ENCODE measurements at places on chromosomes 4 and X.

GRCh38 chr4:186299291-186299690 is 33.3 kb downstream of the F11 start:
- DNase-seq = no peak

DNA sequence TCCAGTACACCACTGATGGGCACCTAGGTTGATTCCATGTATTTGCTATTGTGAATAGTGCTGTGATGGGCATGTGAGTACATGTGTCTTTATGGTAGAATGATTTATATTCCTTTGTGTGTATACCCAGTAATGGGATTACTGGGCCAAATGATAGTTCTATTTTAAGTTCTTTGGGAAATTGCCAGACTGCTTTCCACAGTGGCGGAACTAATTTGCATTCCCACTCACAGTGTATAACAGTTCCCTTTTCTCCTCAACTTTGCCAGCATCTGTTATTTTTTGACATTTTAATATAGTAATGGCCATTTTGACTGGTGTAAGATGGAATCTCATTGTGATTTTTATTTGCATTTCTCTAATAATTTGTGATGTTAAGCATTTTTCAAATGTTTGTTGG is 25.9 kb downstream of the CC2D2A start:
- DNase-seq = no peak

GRCh38 chr4:38679921-38680320 is 15.9 kb downstream of the KLF3 start:
- DNase-seq = no peak

DNA sequence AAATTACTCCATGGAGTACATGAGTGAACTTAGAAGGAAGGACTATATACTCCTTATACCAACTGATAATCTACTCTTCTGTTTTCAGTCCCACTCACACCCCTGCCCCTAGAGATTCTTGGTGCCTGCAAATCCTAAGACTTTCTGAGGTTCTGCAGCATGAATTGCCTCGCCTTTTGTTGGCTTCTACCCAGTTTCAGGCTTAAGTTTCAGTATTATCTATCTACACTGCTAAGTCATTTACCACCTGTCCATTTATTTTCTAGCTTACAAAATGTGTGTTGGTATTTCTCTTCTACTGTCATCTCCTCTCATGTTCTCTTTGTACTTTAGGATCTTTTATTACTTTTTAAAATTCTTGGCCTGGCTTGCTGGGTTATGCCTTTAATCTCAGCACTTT is 94.4 kb upstream of the AMOT start:
- DNase-seq = no peak

- DNase-seq = no peak
Observed at GRCh38 chr4:52098618-52099017, 47.5 kb downstream of the SPATA18 start.

DNA sequence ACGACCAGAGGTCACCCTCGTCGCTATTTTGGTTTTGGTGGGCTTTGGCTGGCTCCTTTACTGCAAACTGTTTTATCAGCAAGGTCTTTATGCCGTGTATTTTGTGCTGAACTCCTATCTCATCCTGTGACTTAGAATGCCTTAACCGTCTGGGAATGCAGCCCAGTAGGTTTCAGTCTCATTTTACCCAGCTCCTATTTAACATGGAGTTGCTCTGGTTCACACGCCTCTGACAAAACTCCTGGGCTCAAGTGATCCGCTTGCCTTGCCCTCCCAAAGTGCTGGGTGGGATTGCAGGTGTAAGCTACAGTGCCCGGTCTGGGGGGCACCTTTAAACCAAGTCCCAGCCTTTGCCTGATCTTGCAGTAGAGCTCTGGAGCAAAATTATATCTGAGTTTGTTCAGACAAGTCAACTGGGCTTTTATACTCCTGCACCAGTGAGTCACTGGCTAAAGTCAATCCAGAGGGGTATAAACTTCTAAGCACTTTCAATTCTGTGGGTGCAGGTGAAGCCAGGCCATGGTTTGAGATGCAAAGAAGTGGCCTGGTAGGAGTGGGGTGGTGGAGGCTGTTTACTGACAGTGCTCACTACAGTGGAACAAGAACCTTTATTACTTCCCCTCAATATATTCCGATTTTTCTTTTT is 50.2 kb downstream of the MGST2 start:
- DNase-seq = no peak

GRCh38 chr4:148355442-148356123 is 86.6 kb downstream of the NR3C2 start:
- DNase-seq = no peak

GRCh38 chrX:16946971-16947562 is 609 bp downstream of the REPS2 start:
- DNase-seq = no peak

- DNase-seq = no peak
Observed at GRCh38 chrX:150146271-150146896, 208.1 kb upstream of the EOLA2 start.

DNA sequence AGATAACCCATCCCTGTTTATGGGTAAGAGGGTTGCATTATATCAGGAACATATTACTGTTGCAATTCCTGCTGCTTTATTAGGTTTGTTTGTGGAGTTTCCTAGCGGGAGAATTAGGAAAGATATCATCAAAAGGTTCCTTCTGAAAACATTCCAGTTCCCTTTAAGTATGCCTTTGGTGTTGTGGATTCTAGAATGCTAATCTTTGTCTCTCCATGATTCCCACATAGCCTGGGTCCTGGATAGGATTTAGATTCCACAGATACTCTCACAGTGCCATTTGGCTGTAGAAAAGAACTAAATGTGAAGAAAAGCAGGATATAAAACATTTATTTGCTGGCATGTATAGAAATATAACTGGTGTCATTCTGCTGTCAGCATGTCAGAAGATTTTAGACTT is 338.7 kb downstream of the PCDH18 start:
- no peak for DNase-seq

DNA sequence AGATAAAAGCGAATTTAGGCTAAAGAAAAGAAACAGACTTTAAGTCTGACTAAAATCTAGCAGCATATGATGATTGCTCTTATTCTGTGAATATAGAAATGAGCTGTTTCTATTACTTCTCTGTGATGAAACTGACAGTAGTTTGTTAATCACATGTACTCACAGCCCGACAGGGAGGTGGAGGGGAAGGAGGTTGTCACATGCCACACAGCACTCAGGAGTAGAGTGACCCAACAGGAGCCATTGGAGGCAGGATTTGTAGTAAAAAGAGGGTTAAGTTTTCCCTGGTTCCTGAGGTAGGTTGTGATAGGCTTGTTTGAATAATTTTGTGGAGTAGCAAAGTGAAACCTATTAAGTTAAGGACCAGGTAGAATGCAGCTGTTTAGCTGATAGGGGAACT is 495.9 kb downstream of the CENPC start:
- DNase-seq = no peak

DNA sequence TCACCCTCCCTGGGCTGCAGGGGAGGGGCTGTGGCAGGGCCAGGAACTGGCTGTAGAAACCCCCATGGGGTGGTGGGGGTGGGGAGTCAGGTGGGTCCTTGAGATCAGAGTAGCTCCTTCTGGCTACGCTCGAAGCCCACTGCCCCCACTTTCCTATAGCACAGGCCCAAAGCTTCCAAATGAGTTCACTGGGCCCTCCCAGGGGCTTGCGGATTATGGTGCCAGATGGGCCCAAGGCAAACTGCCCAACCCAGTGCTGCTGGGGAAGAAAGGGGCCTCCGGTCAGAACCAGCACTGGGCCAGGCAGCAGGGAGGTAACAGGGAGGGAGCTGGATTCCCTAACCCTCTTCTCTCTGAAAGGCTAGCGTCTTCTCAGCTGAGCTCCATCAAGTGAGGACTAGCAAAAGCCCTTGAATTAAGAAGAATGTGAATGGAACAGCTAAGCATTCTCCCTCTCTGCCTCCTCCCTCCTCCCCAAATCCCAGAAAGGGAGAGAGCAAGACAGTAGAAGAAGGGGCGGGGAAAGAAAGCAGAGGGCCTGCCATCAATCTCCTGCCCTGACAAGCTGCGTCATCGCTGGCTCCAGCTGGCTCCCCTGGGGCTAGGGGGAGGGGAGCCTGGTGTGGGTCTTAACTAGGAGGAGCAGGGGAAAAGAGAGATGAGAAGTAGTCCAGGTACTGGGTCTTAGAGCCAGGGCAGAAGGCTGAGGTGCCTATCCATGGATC is 34.7 kb downstream of the FRMPD3 start:
- DNase-seq = no peak

DNA sequence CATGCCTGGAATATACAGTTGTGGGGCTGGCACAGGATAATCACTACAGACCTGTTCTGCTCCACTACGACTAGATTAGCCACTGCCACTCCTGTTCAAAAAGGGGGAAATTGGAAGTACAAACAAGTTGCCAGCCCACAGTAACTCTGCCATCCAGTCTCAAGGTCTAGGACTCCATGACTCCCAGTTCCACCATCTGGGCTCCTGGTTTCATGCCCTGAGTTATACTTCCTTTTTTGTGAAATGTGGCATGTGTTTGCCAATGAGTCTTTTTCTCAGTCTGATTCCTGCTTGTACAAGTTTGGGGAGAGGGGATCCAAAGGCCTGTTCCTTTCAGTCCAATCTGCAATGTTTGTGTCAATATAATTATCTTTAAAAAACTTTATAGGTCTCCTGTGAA is 1.0 kb upstream of the BLOC1S4 start:
- no peak for DNase-seq

DNA sequence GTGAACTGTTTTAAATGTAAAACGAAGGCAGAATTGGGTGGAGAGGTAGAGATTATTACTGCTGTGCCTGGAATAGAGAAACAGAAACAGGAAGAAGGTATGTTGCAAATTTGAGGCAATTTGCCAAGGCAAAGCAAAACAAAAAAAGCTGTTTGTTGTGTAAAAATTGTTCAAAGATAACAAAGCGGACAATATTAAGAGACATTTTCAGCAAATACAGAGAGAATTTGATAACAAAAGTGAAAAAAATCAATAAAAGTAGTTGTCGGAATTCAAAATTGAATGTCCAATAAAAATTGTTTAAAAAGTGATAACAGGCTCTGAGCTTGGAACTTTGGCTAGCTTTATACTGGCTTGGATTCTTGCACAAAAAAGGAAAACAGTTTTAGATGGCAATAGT is 14.4 kb upstream of the SMS start:
- no peak for DNase-seq

GRCh38 chr4:26281881-26282280 is 38.9 kb upstream of the RBPJ start:
- DNase-seq = no peak

GRCh38 chr4:32135642-32136041 is 1415.5 kb downstream of the PCDH7 start:
- DNase-seq = no peak

- no peak for DNase-seq
Observed at GRCh38 chr4:2256156-2256731, 5.7 kb downstream of the MXD4 start.

DNA sequence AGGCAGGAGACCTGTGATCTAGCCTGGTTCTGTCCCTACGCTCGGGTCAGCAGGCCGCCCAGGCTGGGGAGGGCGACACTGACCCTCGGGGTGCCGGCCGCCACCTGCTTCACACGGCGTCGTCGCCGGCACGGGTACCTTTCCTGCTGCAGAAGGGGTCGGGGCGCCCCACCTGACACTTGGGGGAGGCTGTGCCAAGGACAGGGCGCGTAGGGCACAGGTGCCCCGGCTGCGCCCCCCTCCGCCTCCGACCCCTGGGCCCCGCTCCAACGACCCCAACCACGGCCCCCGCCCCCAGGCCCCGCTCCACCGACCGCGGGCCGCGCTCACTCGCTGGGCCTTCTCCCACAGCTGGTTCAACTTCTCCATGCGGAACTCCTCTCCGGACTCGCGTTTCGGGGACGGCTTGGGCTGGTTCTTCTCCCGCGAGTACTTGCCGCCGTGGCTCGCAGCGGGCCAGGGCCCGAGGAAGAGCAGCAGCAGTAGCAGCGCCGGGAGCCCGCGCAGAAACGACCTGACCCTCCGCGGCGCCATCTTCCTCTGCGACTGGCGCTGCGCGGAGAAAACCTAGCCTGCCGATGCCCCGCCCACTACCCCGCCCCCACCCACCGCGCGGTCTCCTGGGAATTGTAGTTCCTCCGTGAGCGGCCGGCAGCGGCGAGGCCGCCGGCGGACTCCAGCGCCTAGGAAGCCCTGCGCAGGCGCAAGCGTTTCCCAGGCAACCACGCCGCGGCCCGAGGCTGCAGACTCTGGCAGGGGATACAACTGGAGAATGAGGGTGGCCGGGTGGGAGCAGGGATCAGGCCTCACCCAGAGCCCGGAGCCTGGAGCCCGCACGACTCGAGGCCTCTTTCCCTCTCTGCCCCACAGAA is at the start of gene LRPAP1:
Gene LRPAP1 (minus strand): TSS at position 544 of the 872 bp plus-strand sequence. CDS start 10 bp downstream, at position 534.
- peak; percentile 88 for DNase-seq

GRCh38 chrX:120559804-120560203 is 958 bp downstream of the CUL4B start:
- DNase-seq = peak; percentile 8

DNA sequence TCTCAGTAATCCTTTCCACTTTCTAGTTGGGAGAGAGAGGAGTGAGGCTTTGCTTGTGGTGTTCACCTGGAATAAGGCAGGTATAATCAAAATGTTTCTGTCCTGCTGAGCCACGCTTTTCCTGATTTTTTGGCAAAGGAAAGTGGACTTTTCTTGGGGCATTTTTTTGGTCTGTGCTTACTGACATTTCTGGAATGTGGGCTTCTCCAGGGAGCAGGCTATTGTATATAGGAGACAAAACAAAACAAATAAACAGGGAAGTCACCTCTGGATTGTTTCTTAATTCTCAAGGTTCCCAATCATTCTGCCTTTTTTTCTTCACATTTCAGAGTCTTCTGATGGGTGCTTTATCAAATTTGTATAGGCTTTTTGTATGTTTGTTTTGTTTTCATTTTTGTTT is 25.7 kb upstream of the RP2 start:
- no peak for DNase-seq

DNA sequence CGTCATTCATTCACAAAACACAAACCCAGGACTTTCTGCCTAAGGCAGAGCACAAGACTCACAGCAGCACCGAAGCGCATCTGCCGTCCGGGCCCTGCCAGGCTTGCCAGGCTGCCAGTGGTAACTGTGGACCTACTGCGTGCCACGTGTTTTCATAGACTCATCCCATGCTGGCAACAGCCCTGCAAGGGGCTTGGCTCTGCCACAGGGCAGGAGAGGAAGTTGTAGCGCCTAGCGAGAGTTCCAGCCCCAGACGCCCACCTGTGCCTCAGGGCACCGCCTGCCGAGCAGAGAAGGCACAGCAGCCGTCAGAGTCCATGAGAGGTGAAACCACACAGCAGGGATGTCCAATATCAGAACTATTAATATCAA is 18.9 kb upstream of the MRFAP1 start:
- no peak for DNase-seq

- no peak for DNase-seq
Observed at GRCh38 chr4:3268395-3269104, 19.6 kb downstream of the MSANTD1 start.

- no peak for DNase-seq
Observed at GRCh38 chr4:4995908-4996265, 23.4 kb downstream of the CYTL1 start.

GRCh38 chr4:77194989-77195388 is 38.0 kb downstream of the CCNG2 start:
- DNase-seq = no peak

GRCh38 chrX:134622056-134622812 is 36.0 kb downstream of the PLAC1 start:
- DNase-seq = peak; percentile 90

DNA sequence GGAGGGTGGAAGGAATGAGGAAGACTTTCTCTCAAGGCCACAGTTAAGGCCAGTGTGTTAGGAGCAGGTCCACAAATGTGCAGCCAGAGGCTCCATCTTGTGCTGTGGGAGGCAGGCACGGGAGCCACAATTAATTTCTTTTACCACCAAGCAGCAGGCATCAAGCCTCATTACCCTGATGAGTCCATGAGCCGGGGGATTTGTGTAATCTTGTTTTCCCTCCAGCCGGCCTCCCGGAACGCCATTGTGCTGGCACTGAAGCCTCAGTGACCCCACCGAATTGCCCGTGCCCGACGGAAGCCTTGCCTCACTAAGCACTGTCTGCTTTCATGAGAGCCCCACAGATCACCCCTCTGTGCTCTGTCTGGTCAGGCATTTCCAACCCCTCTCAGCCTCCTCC is 154.7 kb upstream of the STX18 start:
- no peak for DNase-seq
